ENCODE measurements at places on chromosomes 5 and 9.

- no peak for DNase-seq
Measured at GRCh38 chr5:181188700-181189362, 16.2 kb downstream of the TRIM7 start.

DNA sequence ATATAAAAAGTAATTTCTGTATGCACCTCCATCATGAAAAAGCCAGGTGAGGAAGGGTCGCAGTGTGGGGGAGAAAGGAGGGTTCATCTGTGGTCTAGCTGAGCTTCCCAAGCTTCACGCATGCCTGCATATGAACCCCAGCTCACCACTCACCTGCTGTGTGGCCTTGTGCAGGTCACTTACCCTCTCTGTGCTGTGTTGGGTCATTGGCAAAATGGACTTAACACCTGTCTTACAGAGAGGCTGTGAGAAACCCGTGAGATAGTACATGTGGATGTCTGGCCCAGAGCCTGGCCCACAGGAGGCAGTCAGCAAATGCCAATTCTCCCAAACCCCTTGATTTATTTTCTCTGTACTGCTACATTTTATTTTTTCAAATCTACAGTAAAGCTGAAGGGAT is 88.9 kb downstream of the GABBR2 start:
- DNase-seq = no peak

- no peak for DNase-seq
Measured at GRCh38 chr9:137749511-137749910, 128.1 kb upstream of the CACNA1B start.

GRCh38 chr5:137096149-137097103 is 402.7 kb downstream of the SPOCK1 start:
- DNase-seq = no peak

- no peak for DNase-seq
Measured at GRCh38 chr9:93520523-93520922, 55.9 kb upstream of the PHF2 start.

DNA sequence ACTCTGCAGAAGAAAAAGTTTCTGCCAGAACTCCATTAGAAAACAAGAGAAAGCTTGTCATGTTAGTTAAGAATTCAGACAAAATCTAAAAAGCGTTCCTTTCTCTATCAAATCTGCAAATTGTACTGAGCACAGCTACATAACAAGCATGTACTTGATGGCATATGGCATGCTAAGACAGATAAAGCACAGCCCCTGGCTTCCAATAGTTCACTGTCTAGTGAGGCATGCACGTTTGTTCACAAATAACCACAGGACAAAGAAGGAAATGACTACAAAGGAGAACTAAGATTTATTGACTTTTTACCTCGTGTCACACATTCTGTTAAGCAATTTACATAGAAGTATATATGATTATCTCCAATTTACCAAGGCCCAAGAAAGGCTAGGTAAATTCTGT is 518.2 kb upstream of the TLE4 start:
- DNase-seq = no peak
